ENCODE measurements at places on chromosomes 7 and 10. TPM values are rescaled to one million over a fixed set of nuclear protein-coding genes. Genes with fewer than 3 reads are reported as not detected.

GRCh38 chr10:16952610-16953009 lies 135.4 kb upstream of the RSU1 start:
- peaks cover 2% of the 10 kb centered on the region for H3K27me3 ChIP-seq
- no peak for DNase-seq
- H3K27ac ChIP-seq: no peak overlapping the region
- no peaks in the 10 kb centered on the region for H3K36me3 ChIP-seq
- no peak overlapping the region for H3K4me3 ChIP-seq

GRCh38 chr10:102900006-102900405 lies 18.1 kb upstream of the CNNM2 start:
- H3K4me3 ChIP-seq: no peak overlapping the region
- H3K36me3 ChIP-seq: no peaks in the 10 kb centered on the region
- no peak for DNase-seq
- H3K4me1 ChIP-seq: no peaks in the 10 kb centered on the region
- no peaks in the 10 kb centered on the region for H3K27me3 ChIP-seq

DNA sequence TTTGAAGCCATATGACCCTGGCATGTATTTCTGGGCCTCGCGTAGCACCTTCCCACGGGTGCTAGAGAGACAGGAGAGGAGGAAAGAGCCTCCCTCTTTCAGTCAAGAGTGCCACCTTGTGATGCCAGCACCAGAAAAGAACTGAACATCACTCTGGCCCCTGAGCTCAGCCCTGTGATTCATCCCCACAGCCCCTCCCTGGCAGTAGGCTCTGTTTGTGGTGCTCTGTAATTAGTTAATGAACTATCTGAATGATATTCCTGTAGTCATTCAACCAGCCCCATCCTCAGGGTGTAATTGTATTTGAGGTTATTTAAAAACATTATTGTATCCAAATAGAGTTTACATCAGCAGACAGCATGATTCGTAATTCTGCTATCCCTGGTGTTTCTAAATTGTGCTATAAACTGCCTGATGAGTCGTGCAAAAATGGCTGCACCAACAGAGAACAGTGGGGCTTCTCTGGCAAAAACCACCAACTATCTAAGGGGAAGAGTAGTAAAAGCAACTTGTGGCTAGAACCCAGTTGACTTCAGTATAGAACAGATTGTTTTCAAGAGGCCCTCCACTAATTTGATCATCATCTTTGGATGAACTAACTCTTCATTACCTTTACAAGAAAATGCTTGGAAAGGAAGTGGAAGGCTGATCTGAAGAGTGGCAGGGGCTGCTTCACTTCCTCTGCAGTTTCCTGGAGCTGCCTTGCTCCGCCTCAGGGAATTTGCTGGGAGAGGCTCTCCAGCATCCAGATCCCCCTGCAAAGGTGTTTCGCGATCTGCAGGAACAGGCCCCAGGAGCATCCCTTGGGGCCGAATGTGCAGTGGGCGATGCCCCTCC lies 23.7 kb upstream of the TIAL1 start:
- no peak for DNase-seq
- H3K4me1 ChIP-seq: peaks cover 10% of the 10 kb centered on the region
- peaks cover 4% of the 10 kb centered on the region for H3K27me3 ChIP-seq
- H3K36me3 ChIP-seq: no peaks in the 10 kb centered on the region

DNA sequence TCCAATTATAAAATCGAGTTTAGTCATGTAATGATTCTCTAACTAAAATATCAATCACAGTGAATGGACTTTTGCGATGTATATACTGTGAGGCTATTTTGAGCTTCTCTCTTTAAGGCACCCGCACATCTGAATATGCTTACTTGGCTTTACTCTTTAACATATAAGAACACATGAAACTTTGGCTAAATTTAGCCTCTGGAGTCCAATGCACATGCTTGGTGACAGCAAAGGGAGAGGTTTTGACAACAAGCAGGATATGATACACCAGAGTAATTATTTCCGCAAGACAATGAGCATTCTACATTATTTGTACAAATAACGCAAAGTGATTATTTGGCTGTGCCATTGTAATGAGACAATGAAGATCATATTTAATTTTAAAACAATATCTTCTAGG lies 72.4 kb downstream of the ARID5B start:
- no peak overlapping the region for H3K4me3 ChIP-seq
- DNase-seq: no peak
- no peak overlapping the region for H3K27ac ChIP-seq
- H3K36me3 ChIP-seq: peaks cover 42% of the 10 kb centered on the region
- H3K4me1 ChIP-seq: peaks cover 17% of the 10 kb centered on the region

DNA sequence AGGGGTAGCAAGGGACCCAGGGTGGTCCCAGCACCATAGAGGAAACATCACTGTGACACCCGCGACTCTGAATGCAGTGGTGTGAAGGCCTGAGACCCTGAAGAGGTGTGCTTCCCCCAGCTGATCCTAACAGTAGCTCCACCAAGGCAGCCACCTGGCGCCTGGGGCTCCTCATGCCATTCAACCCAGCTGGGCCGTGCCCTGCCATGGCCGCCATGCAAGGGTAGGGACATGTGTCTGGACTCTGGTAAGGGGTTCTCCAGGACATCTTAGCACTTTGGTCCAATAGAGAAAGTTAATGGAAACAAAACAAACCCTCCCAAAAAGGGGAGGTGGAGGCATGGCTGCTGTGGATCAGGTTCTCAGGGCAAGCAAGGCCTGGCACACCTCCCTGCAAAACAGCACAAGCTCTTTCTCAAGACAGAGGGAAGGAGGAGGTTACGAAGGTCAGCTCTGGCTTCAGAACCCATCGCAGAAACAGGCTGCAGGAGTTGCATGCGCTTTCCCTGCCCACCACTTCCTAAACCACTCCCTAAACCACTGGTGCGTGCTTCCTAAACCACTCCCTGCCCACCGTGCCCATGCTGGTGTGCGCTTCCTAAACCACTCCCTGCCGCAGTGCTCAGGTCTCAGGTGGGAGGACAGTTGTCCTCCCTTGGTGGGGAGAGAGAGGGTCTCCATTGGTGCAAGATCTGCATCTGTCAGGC lies 108.7 kb downstream of the LARP4B start:
- DNase-seq: no peak
- peaks cover 42% of the 10 kb centered on the region for H3K4me1 ChIP-seq
- peaks cover 75% of the 10 kb centered on the region for H3K36me3 ChIP-seq
- H3K4me3 ChIP-seq: no peak overlapping the region
- peak overlapping the region; percentile 73 for H3K27ac ChIP-seq

DNA sequence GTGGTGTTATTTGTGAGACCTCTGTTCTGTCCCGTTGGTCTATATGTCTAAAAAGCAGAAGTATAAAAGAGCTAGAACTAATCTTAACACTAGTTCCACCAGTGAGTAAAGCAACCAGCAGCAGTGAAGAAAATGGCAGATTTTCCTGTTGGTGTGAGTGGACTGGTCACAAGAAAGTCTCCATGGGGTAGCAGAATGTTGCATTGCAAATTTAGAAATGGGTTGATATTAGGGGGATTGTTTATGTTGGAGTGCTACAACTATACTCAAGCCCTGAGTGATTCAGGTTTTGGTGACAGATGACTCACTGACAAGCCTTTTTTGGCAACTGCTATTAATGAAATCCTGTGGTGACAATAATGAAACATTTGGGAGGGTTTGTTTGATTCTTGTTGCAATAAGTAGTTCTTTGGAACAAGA lies 5.6 kb downstream of the AVL9 start:
- peaks cover 46% of the 10 kb centered on the region for H3K4me1 ChIP-seq
- peaks cover 30% of the 10 kb centered on the region for H3K36me3 ChIP-seq
- peak overlapping the region; percentile 50 for H3K27ac ChIP-seq
- no peak for DNase-seq
- no peaks in the 10 kb centered on the region for H3K27me3 ChIP-seq

CPVL gene
- not detected for total RNA-seq

DNA sequence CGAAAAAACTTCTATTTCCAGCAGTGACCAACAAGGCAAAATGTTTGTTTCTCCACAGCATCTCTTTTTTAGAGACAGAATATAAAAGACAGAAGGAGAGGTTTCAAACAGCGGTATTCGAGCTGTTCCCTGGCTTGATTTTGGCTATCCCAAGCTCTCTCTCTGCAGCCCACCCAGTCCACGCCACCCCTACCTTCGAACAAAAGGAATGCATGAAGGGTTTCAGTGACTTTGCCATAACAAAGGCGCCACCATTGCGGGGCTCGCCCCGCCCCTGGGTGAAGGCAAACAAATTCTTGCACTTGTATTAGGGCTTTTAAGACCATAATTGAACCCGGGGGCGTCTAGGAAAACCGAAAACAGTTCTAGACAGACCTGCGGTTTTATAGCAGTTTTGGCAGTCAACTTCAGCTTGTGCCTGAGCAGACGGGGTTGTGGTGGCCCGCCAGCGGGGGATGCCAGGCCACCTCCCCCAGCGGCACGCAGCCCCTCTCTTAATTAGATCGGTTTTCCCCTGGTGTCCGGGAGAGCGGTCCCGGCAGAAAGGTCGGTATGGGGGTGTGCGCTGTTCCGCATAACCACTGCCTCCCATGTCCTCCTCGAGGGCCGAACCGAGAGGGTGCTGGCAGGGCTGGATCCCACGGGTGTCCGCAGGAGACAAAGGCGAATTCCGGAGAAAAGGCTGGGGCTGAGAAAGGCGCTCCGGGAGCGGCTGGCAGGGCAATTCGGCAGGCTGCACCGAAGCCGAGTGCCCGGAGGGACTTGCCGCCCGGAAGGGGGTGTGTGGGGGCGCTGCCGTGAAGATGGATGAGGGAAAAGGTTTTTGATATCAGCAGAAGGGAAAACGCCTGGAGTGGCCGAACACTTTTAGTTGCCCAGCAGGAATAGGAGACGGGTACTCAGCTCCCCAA lies 2.7 kb upstream of the HOXA11 start:
- peak overlapping the region; percentile 52 for H3K27ac ChIP-seq
- peak overlapping the region; percentile 65 for H3K4me3 ChIP-seq
- H3K27me3 ChIP-seq: peaks cover 85% of the 10 kb centered on the region
- DNase-seq: no peak
- H3K36me3 ChIP-seq: peaks cover 6% of the 10 kb centered on the region
- peaks cover 57% of the 10 kb centered on the region for H3K4me1 ChIP-seq

DNA sequence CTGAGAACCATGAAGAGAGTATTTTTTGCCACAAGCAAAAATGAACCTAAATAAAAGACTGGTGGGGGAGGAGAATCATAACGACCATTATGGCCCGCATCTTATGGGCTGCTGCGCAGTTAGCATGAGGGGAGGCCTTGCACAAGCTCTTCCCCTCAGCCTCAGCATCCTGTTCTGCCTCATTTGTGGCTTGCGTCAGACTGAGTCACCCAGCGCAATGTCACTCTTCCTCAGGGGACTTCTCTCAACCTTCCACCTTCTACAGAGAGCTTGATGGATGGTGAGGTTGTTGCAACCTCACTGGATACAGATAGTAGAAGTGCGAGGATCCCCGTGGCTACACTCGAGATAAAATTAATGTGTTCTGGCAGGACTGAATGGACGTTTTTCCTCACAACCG lies 16.8 kb upstream of the GPR15LG start:
- H3K4me1 ChIP-seq: peaks cover 26% of the 10 kb centered on the region
- peaks cover 3% of the 10 kb centered on the region for H3K27me3 ChIP-seq
- H3K4me3 ChIP-seq: no peak overlapping the region
- peak; percentile 75 for DNase-seq
- H3K27ac ChIP-seq: peak overlapping the region; percentile 77

AEBP1 gene
- 13.0 TPM for total RNA-seq

CCL24 gene
- total RNA-seq: not detected

DNA sequence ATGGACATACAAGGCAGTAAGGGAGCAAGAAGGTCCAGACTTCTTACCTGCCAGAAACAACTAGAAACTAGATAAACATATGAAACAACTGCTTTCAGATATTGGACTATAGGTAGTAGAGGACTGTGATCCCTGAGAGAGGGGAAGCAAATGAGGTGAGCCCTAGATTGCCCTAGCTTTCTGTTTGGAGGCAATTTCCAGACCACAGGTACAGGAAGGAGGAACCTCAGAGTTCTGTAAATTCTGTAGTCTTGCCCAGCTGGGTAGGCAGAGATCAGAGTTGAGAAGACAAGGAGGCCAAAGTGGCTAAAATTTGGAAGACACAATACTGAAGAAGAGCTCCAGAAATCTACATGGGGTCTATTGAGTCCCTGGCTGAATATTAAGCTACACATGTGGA lies 21.0 kb downstream of the CDK6 start:
- H3K27ac ChIP-seq: peak overlapping the region; percentile 48
- no peak for DNase-seq

DNA sequence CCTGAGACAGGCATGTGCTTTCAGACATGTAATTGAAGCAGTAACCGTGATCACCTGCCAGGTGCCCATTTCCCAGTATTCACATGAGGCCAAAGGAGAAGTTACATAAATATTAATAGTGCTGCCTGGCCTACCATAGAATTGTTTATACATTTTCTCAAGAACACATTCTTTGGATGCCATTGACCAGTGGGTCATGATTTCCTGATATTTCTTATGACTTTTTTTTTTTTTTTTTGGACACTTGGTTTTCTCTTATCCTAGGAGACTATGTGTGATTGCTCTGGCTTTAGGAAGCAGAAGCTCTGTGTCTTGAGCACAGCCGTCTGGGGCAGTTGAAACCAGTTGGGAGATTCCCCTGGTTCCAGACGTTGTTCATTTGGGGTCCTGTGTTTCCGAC lies 143.9 kb upstream of the NPS start:
- DNase-seq: no peak
- H3K4me3 ChIP-seq: no peak overlapping the region
- no peaks in the 10 kb centered on the region for H3K36me3 ChIP-seq
- H3K27me3 ChIP-seq: no peaks in the 10 kb centered on the region

DNA sequence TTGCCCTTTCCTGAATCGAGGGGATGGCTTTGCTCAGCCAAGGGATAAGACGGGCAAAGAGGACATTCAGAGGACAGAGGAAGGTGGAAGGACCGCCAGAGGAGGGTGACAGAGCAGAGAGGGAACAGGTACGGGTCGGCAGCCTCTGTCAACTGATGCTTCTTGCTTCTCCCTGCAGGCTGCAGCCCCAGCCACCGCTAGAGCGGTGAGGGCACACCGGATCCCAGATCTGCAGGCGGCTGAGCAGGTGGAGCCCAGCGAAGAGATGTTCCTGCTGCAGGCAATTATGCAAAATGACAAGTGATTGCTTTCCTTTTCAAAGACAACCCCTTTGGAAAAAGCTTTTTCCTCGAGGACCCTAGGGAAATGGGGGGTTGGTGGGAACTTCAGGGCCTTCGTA lies 181.9 kb upstream of the ANKRD30A start:
- no peak for DNase-seq
- no peaks in the 10 kb centered on the region for H3K27me3 ChIP-seq
- H3K36me3 ChIP-seq: no peaks in the 10 kb centered on the region
- no peak overlapping the region for H3K27ac ChIP-seq

GRCh38 chr7:155228894-155229293 lies 68.8 kb upstream of the INSIG1 start:
- DNase-seq: no peak
- H3K36me3 ChIP-seq: no peaks in the 10 kb centered on the region
- no peaks in the 10 kb centered on the region for H3K27me3 ChIP-seq
- no peaks in the 10 kb centered on the region for H3K4me1 ChIP-seq
- H3K4me3 ChIP-seq: no peak overlapping the region
- no peak overlapping the region for H3K27ac ChIP-seq

ZNF736 gene
- 26.0 TPM for total RNA-seq

GRCh38 chr10:49400365-49400764 lies 4.5 kb upstream of the DRGX start:
- no peak overlapping the region for H3K4me3 ChIP-seq
- peaks cover 70% of the 10 kb centered on the region for H3K27me3 ChIP-seq
- peaks cover 2% of the 10 kb centered on the region for H3K36me3 ChIP-seq
- H3K4me1 ChIP-seq: peaks cover 11% of the 10 kb centered on the region
- H3K27ac ChIP-seq: no peak overlapping the region
- no peak for DNase-seq

Measured in activated CD8-positive, alpha-beta T cell treated with anti-CD3 and anti-CD28 coated beads, Interleukin-2, amount 10 ng/mL, durations not matched to agents 7 days and 5 days (primary cell).